ENCODE measurements at places on chromosomes 5 and 9.

DNA sequence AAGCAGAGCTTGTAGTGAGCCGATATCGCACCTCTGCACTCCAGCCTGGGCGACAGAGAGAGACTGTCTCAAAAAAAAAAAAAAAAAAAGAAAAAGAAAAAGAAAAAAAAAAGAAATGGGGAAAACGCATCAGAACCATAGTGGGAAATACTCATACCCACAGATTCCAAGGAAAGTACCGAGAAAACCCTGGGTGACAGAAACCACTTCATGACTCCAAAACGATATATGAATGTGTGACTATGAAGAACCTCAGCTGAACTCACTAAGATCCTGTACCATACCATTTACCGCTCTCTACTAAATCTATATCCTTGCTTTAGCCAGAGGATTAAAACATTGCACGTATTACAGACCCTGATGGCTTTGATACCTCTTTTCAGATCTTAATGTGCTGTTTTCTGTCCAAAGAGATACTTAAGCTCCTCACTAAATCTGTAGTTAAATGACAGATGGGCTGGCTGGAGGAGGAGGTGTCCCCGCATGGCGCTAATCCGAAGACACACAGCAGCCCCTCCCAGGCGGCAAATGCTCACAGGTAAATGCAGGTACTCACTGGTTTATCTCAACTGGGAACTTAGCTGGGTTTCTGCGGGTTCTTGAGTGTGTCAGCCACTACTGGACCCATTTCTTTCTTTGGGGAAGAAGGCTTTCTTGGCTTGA, 2.8 kb downstream of the LPCAT1 start:
- DNase-seq: no peak

GRCh38 chr5:43161244-43161643, 30.8 kb upstream of the NIM1K start:
- DNase-seq: no peak

DNA sequence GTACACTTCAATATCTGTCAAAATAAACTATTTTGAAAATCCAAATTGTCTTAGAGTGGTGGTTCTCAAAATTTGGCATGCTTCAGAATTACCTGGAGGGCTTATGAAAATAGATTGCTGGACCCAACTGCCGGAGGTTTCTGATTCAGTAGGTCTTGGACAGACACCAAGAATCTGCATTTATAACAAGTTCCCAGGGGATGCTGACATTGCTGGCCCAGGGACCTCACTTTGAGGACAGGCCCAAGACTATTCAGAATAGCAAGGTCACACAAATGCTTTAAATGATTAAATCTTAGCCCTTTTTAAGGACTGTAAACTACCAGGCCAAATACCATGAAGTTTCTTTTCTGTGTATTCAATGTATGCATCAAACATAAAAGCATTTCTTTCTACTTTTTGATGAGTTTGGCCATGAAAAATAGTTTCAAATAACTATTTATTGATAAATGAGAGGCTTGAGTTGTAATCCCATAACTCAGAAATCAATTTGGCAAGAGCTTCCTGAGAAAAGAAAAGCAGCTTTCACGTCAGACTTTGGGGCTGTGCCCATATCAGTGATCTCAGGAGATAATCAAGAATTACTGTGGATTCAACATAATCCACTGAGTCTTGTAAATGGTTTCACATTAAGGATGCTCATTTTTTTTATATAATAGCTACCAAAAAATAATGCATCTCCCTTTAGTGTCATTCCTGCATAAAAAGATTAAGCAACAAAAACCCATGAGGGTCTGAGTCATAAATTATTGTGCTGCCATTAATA, 191.4 kb downstream of the FRMD3 start:
- DNase-seq: no peak

- DNase-seq: no peak
These were observed 16.0 kb upstream of the SLC22A4 start for GRCh38 chr5:132277971-132278853.

- peak; percentile 61 for DNase-seq
These were observed 80.3 kb downstream of the EPB41L4A start for GRCh38 chr5:112338681-112339337.

- DNase-seq: no peak
These were observed 156.4 kb downstream of the FGF18 start for GRCh38 chr5:171575808-171576207.

- no peak for DNase-seq
These were observed 16.5 kb downstream of the CAPSL start for GRCh38 chr5:35921930-35922329.

GRCh38 chr5:159772698-159773061, 143.6 kb upstream of the ADRA1B start:
- no peak for DNase-seq

DNA sequence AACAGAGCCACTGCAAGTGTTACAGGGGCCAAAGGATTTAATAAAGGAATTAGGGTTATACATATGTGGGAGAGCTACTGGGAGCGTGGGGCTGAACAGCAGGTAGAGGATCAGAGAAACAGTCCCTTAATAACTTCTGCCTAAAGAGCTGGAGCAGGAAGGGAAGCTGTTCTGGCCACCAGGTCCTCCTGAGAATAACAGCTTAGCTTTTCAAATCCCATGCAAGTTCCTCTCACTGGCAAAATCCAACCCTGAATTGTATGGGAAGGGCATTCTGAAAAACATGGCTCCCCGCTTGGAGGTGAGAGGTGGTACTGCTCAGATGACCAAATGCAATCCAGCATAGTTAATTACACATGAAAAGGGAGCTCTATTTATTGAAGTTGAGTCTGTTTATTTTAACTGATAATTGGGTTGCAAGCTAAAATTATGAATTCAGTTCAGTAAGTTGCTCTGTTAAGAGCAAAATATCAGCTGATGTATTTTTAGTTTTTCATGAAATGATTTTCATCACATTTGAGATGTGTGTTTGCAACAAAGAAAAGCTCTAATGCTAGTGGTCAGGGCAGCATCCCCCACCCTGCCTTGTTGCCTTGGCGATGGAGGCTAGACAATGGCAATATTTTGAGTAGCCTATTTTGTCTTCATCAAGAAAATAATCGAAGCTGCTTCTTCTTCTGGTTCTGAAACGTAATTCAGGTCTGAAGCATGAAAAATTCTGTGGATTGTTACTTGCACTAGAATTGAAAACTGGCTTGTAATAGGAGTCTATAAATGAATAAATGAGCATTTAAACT, 58.4 kb upstream of the SH3GL2 start:
- DNase-seq: no peak

DNA sequence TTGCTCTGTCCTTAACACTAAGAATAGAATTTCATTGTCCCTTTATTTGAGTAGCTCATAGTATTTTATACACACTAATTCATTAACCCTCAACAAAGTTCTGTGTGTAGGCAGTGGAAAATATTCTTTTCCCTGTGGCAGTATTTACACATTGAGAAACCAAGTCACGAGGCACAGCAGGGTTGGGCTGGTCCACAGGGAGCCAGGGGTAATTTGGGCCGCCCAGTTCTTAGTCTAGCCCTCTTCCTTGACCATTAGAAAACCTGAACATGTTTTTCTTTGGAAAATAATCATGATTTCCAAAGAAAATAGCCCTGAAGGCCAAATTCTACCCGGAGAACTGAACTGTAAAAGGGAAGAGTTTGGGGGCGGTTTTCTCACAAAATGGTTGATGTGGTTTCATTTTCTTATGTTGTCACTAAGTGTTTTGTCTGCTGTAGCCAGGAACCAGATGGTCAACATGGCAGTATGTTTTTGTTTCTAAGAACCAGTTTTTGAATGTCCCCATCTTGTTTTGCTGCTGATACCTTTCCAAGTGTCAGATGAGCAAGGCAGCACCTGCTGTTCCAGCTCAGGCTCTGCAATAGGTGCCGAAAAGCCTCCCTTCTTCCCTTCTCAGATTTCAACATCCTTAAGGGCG, 29.6 kb downstream of the ARHGEF28 start:
- no peak for DNase-seq

DNA sequence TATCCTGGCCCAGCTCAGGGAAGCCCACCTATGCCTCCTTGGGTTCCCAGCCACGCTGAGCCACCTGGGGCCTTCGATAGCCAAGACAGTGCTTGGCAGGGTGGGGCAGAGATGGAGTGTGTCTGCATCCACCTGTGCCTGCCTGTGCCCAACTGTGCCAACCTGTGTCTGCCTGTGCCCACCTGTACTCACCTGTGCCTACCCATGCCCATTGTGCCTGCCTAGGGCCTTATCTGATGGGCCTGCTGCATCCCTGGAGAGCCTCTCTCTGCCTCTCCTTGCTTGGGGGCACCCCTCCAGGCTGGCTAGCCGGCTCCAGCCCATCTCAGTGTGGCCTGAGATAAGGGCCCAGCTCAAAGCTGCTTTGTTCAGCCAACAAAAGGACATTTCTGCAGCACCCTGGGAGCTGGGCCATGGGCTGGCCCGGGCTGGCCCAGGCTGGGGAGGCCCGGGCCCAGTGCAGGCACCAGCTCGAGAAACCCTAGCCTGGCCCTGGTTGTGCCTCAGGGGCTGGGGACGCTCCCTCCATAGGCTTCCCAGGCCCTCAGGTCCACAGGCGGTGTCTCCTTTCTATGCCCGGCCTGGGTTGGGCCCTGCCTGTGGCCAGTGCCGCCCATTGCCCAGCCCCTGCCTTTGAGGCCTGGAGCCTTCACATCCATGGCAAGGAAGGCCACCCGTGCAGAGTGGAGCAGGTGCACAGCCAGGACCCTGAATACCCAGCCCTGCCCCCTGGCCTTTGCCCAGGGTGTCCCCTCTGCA, 37.3 kb upstream of the NOTCH1 start:
- no peak for DNase-seq

- no peak for DNase-seq
These were observed 92.3 kb downstream of the LMX1B start for GRCh38 chr9:126705767-126706697.

DNA sequence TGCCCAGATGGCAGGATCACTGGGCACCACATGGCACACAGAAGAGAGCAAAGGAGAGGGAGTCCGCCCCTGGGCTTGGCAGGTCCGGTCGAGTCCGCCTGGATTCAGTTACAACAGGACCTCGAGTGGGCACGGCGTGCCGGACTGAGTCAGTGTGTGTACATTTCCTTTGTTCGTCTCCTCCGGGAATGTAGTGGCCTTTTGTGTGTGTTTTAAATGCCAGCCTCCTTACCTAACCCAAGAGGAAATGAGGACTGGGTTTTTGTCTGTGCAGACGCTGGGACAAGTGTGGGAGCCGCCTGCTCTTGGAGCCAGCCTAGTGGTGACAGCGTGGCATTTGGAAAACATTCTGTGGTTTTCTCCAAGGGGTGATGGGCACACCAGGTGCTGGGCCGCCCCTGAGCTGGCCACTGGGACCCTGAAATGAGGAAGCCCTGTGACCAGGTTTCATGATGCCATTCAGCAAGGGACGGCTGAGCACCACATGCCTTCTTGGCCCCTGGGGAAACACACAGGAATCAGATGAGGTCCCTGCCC, 9.6 kb downstream of the NEK6 start:
- peak; percentile 97 for DNase-seq

GRCh38 chr5:59893429-59894227, at the start of gene PDE4D:
Gene PDE4D, minus strand, starts transcription at chr5:59893726.
- peak; percentile 66 for DNase-seq

GRCh38 chr5:14998491-14998890, 126.9 kb upstream of the ANKH start:
- DNase-seq: no peak

DNA sequence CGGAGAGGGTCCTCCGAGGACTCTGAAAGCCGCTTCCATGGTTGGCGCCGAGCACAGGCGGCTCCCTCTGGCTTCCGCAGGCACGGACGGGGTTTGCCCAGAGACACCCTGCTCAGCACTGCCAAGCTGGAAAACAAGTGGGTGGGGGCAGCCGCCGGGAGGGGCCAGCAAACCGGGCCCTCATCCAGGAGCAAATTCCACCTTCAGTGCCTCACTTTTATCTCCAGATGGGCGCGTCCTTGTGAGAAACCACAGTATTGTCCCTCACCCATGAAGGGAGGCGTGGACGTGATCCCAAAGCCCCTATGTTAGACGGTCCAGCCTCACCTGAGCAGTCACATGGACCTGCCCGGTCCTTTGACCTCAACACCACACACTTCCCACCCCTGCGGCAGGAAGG, 29.0 kb downstream of the MED10 start:
- DNase-seq: no peak

DNA sequence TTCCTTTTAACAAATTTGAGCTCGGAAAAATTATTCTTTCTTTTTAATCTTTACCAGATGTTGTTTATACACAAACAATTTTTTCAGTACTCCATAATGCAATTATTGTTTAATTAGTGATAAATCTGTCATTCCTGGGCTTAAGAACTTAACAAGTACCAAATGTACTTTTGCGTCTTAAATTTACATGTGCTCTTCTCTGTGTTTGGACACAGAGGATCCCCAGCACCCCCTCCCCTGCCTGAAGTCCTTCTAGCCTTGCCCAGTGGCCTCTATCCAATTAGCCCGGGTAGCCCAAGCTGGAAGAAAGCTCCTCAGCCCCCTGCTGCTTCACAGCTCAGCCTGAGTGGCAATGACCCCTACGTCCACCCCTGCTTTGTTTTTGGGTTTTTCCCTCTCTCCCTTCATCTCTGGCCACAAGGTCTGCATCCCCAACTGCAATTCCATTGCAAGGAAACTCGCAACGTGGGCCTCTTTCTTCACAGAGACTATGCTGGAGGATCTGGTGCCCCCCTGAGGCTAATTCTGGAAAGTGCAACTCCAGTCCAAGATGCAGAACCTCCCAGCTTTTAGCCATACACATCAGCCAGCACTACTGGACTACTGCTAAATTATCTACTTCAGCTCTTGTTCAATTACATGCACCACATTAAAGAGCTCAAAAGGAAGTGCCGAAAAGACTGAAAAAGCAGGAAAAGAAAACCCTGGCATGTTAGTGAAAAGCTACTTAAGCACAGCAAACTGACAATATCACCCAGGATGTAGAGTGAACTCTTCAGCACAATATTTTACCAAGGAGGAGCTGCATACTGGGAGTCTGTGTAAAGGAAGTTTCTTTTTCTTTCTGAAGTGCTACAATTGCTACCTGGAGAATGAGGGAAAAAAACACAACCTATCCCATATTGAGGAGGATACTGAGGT, 186.2 kb downstream of the FANCC start:
- DNase-seq: peak; percentile 42

DNA sequence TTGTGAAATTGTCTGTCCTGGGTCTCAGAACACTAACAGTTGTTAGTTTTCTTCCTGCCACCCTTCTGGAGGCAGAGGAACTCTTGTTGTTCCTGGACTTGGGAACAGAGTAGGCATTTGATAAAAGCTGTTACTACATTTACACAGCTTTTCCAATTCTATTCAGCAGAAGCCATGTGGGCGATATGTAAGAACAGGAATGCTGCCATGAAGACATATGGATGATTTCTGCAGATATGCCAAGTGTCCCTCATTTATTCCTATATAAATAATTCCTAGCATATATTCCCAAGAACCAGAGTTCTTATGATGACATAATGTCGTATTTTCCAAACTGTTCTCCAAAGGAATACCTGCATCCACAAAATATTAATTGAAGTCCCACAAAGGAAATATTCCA, 135.9 kb upstream of the DAB2 start:
- no peak for DNase-seq

GRCh38 chr9:116497095-116497890, 189.8 kb upstream of the TRIM32 start:
- no peak for DNase-seq
